ENCODE measurements at places on chromosomes 3 and 15.

DNA sequence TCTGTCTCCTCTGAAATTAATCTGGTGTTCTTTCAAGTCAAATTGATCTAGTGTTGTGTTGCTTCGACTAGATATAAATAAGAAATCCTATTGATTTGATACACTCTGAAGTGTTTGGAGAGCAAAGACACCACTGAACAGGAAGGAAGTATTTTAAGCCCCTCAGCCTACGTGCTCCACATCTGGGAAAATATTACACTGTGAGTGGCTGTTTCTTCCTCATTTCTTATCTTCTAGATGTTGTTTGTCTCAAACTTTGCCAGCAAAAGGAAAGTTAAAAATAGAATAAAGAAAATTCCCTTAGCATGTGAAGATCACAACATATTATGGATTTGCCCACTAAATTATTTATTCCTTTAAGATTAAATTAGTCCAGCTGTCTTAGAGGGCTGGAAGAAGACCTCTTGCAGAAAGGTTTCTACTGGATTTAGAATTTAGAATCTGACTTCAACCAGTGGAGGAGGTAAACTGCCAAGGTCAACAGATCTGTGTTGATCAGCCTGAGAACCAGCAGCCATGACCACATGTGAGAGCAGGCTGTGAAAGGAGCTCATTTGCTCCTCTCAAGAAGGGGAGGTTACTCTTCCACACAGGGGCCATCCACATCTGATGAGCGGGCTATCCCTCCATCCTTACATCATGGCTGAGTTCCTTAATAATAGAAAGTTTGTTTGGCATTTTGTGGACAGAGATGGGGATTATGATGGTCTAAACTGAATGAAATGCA lies 46.3 kb upstream of the ACKR4 start:
- no peak for DNase-seq

GRCh38 chr15:91634179-91634578 lies 219.3 kb upstream of the SLCO3A1 start:
- DNase-seq = no peak

DNA sequence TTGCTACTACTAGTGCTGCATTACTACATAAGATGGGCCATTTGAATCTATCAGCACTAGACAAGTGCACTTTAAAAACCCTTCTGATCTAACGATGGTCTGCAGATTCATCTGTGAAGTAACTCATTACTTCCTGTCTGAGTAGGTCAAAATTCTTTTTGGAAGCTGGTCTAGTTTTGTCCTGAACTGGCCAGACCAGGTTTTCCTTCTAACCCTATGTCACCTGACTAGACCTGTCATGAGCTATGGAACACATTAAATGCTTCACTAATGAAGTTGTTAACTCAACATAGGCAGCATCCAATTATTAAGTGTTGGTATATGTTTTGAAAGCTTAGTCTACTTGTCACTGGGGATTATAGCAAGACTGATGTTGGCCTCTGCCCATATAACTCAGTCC lies 10.1 kb upstream of the RBM5 start:
- DNase-seq = no peak

DNA sequence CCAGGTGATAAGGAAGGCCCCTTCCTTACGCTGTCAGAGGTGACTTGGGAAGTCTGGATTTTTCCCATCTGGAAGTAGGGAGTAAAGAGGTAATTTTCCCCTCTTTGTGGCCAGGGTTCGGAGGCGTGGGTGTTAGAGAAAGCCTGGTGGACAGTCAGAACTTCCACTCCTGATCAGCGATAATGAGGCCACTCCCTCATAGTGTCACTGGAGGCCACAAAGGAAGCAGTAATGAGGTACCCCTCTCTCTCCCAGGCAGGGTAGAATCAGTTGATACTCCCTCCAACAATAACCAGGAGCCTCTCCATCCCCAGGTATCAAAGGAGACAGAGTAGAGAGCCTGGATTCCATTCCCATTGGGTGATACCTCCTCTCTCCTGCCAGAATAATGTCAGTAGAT lies 30.0 kb downstream of the AP4E1 start:
- no peak for DNase-seq

GRCh38 chr3:156151824-156152428 lies 31.5 kb downstream of the KCNAB1 start:
- DNase-seq = peak; percentile 85

GRCh38 chr15:40379853-40380252 lies 2.7 kb upstream of the KNSTRN start:
- no peak for DNase-seq

DNA sequence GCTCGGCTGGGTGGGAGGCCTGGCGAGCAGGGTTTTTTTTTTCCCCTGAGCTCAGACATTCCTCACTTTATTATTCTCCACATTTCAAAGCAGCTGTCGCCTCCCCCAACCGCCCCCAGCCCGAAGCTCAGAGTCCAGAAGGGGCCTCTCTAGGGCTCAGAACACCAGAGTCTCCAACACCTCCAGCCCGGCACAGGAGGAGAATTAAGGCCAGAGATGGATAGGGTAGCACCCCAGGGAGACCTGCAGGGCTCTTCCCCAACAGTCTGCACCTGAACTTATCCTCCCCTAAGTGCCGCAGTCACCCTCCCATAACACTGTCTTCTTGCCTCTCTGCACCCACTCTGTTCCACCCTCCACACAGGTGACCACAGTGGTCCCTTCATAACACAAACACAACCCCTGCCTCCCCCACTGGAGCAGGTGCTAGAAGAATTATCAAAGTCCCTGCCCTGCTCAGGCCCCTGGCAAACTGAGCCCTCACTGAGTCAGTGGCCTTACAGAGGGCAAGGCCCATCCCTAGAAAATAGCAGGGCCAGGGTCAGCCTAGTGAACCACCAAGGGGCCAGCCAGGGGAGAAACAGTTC lies 14.1 kb downstream of the MYL3 start:
- DNase-seq = no peak

DNA sequence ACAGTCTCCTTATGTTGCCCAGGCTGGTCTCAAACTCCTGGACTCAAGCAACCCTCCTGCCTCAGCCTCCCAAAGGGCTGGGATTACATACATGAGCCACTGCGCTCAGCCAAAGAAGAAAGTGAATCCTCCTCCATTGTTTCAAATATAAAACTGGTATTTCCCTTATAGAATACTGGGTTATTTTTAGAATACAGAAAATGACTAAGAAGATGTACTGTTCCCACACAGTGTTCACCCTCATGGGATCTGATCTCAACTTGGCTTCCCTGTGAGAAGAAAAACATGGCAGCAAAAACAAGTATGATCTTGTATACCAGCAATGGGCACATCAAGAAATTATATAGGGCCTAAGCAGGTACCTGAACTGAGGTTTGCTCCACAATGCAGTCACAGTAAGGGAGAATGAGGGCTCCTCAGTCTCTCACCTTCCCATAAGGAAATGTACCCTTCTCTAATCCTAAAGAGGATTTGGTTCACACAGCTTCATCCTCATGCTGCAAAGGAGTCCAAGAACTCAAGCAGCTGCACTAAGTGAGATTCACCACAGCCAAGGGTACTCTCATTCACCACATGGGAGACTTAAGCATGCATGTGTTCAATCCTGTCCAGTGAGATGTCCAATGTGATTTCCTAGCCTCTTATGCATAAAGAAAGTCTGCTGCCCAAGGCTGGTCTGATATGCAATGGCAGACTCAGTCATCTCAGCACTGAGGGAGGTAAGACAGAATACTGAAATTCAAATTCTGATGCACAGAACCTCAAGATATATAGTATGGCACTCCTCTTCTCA lies 25.8 kb downstream of the USP4 start:
- no peak for DNase-seq

DNA sequence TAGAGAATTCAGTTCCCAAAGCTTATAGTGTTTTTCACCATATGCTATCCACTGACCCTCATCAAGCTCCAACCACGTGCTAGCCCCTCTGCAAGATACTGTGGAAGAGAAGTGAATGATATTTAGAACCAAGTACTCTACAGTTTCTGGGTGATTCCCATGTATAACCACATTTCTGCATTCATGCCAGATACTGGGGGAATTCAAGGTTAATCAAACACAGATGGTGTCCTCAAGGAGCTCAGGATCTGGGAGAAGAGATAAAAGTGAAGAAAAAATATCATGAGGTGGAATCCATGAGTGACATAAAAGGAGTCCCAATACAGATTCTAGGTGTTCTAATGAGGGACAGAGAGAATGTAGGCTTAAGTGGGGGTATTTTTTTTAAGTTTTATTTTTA lies 195.8 kb downstream of the FHIT start:
- no peak for DNase-seq

GRCh38 chr3:14508505-14508819 lies 31.7 kb downstream of the GRIP2 start:
- no peak for DNase-seq

DNA sequence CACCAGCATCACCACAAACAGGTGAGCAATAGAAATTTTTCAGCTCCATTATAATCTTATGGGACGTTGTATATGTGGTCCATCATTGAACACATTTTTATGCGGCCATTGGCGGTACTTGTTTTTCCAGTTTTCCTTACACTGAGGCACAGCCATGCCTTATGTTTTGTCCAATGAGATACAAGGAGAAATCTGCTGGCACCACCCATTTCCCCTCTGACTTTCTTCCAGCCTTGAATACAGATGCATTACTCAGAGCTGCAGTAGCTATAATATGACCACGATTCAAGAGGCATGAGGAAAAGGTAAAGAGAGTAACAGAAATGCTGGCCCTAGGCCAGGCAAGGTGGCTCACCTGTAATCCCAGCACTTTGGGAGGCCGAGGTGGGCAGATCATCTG lies 9.0 kb upstream of the PIK3R4 start:
- no peak for DNase-seq

DNA sequence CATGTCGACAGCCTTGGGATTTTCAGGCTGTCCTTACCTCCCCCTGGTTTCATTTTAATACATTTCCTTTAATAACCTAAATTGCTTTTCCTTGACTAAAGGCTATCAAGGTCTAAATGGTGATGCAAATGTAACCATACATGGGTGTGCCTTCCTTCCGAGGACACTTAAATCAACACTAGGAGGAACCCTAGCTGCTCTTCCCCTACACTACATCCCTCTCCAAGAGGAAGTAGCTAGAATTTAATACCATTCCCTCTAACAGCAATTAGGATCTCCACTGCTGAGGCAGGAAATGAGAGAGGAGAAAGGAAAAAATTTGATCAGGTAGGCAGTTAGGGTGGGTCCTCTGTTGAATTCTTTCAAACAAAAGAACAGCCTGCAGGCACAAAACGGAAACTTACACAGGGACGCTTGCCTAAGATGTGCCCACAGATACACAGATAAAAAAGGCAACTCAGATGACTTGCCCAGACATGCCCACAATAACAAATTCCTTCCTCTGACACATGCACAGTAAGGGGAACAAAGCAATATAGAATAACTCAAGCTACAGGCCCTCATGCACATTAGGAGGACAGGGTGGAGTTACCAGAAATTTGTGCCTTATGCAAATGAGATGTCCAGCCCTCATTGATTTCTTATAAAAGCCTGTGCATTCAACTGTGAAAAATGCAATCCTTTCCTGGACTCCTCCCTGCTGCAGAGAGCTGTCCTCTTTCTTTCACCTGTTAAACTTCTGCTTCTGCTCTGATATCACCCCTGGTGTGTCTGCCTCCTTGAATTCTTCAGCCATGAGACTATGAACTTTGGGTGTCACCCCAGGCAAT lies 1024.4 kb upstream of the CADM2 start:
- peak; percentile 59 for DNase-seq

- DNase-seq = peak; percentile 80
Observed at GRCh38 chr3:23183731-23184130, 19.4 kb upstream of the UBE2E2 start.

DNA sequence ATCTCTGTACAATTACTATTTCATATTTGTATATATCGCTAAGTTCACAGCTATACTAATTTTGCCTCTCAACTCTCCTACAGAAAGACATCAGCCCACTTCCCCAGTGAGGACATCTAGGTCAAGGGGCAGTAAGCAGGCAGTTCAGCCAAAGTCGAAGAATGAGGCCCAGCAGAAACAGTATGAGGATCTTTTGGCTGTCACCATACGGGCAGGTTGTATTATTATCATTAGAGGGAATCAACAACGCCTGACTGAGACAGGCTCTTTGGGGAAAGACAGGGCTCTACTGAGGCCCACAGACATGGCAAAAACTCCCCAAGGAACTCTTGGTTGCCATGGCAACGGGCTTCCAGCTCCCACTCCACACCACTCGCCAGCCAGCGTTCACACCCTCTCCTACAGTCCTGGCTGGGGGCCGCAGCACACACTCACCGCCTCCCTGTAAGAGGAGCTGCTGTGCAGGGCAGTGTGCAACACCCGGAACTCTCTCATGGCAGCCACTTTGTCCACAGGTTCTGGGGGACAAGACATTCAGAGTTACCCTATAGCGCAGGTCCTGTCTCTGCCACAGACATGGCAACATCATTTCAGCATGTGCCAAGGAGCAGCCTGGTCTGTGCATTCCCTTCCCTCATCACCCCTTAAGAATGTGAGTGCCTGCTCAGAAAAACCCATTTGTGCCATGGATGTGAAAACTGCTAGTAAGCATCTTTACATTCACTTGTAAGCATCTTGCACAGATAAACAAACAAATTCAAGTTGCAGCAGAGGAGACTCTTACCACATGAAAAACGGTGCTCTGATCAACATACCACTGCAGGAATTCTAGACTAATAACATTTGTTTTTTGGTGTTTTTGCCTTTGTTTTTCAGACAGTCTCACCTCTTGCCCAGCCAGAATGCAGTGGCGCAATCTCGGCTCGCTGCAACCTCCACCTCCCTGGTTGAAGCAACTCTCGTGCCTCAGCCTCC lies 8.8 kb downstream of the UBL7 start:
- DNase-seq = peak; percentile 42

GRCh38 chr3:112405845-112406244 lies 72.9 kb downstream of the CD200 start:
- DNase-seq = no peak

DNA sequence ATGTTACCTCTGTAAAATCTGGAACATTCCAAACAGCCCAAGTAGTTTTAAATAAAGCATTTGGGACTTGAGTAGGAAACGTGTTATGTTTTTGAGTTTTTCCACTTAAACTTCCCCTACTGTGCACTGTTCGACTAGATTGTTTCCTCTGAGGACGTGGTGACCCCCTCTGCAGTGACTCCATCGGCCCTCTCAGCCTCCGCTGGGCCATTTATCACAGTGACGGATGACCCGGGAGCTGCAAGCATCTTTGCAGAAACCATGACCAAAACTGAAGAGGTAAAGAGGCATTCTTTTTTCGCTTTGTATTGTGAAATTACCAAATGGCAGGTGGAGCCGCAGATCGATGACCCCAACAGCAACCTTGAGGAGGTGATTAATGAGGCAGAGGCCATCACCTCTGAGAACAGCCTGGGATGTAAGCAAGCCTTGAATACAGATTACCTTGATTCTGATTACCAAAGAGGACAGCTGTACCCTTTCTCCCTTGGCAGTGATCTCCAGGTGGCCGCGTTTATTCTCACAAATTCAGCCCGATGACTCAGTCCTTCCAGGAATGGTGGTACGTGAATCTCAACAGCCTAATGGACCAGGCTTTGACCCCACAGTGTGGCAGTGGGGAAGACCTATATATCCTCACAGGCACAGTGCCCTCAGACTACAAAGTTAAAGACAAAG lies 79.1 kb upstream of the FAN1 start:
- no peak for DNase-seq

GRCh38 chr15:99098426-99098825 lies 6.5 kb upstream of the SYNM start:
- DNase-seq = peak; percentile 28
